Stimulated activated CD8-positive, alpha-beta memory T cell treated with anti-CD3 and anti-CD28 coated beads, Interleukin-4, amount 100 ng/mL, for 1 hour (primary cell): ENCODE measurements at places on chromosomes 6 and 20.
A peak's percentile ranks its signal among the peaks of the same experiment; 100 is the strongest.

DNA sequence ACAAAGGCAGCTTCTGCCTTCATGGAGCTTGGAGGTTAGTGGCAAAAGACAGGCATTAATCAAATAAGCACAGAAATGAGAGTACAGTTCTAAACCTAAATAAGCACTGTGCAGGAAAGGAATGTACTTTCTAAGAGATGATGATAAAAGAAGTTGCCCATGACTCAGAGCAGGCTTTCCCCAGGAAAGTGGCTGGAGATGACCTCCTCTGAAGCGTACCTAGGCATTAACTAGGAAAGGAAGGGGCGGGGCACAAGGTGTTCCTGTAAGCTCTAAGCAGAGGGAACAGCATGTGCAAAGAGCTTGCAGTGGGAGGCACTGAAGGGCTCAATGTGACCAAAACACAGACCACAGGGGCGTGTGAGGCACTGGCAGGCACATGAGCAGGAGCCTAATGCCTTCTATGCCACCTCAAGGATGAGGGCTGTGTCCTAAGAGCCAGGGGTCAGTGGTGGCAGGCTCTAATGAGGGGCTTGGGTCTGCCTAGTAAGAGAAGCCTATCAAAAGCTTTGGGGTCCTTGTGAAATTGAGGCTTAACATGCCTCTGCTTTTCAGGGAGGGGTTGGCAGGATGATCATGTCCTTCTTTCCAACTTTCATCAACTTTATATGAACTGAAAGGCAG lies 4.9 kb downstream of the SSTR4 start:
- no peak for DNase-seq

- DNase-seq, result no peak
Measured at GRCh38 chr20:2753461-2754040, 46.9 kb downstream of the CPXM1 start.

DNA sequence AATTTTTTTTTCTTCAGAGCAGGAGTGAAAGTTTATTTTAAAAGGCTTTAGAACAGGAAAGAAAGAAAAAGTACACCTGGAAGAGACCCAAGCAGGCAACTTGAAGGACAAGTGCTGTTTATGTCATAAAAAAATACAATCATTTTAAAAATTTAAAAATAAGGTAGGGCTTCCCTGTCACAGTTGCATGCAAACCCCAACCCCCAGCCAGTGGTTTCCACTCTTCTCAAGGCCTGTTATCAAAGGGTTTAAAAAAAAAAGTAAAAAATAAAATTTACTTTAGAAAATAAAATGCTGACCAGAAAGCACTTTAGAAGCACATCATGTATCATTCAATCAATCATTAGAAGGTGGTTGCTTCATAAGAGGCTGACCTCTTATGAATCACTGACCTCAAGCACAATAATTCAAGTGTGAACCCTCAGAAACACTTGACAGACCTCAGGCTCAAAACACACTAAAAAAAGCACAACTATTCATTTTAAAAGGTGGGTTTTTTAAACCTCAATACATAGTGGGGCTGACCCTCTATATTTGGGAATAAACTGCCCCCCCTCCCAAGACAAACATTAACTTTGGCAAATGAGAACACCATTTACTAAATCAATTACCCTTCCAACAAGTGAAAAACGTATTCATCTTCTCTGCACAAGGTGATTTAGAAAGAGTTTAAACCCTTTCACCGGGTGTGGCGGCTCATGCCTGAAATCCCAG lies 15.6 kb downstream of the ILRUN start:
- no peak for DNase-seq

DNA sequence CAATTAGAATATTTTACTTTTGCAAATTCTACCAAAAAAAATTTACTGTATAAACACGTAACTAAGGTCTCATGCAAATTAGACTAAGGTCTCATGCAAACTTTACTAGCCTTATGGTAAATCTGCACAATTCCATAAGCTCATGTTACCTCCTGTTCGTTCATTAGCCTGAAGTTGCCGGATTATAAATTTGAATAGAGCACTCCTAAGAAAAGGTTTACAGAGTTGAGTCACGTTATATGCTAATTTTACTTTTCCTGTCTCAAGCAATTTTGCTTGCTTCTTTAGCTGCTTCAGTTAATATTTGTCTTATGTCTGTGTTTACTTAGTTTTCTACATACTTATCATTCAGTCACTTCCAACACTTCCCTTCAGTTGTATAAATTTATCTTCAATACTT lies 1434.0 kb upstream of the EYS start:
- DNase-seq, result no peak

DNA sequence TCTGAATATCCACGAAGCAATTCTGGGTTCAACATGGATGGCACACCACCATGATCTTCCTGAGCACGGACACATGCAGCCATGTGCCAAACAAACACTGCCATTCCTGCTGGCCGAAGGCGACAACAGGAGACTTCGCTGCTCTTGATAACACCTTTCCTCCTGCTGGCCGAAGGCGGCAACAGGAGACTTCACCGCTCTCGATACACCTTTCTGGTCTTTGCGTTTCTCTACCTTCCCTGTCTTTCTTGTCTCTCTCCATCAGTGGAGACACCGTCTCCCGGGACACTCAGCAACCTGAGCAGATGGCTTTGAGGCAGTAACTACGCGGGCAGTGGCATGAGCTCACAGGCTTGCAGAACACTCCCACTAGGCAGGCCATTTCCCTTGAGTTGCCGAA lies 54.9 kb upstream of the MPC1 start:
- DNase-seq, result no peak

- DNase-seq, result no peak
Measured at GRCh38 chr6:88494401-88495140, 328.4 kb upstream of the CNR1 start.

DNA sequence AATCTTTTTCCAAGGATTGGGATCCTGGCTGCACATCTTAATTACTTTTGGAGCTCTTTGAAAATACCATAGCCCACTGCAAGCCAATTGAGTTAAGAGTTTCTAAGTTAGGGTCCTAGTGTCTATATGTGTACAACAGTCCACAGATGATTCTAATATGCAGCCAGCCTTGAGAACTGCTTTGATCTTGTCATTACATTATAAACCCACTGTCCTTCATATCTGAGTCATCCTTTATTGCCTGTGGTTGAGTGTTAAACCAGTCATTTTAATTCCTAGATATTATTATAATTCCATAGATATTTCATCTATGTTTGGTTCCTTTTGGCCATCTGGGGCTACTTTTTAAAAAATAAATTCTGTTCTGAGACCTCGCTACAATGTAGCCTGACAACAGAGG lies 24.1 kb downstream of the MCM8 start:
- no peak for DNase-seq

DNA sequence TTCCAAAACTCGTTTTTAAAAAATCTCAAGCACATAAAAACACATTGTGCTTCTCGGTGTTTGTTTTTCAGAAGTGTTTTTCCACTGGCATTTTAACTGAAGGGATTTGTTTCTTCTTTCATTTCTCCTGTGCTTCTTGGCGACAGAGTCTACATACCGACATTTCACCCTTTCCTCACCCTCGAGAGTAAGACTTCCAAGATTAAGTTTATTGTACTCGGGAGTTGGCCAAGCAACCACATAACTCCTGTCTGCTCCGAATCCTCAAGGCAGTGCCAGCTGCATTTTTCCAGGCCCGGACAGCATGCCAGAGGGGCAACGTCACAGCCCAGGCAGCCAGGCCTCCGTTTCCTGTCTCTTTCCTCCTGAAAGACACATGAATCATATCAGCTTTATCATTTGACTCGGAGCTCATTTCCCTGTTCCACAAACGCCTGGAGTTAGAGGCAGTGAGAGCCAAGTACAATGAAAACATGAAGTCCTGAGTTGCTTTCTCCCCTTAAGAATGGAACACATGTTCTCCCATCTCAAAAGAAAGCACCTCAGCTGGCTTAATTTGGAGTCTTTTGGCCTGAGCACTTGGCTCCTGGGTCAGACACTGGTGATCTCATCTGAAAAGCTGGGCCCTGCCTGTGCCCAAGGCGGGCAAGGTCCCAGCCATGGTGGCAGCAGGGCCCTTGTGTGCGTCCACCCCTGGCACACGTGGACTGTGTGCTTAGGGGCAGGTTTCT lies 23.2 kb upstream of the FAM50B start:
- DNase-seq, result no peak

DNA sequence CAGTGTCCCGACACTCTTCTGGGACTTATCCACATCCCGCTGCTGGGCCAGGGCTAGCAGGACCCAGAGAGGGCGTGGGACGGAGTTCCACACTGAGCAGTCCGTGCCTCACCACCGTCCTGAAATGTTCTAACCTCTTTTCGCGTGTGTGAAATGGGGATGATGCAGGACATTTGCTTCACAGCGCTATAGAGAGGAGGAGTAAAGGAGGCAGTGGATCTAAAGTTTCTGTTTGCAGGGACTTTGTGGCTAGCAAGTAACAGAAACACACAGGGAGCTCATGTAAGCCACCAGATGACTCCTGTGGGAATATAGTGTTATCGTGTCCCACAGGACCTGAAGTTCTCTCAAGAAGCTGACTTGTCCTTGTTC lies 634 bp downstream of the ITPA start:
- DNase-seq, result no peak

- no peak for DNase-seq
Measured at GRCh38 chr6:162857326-162857725, 129.6 kb downstream of the PACRG start.

DNA sequence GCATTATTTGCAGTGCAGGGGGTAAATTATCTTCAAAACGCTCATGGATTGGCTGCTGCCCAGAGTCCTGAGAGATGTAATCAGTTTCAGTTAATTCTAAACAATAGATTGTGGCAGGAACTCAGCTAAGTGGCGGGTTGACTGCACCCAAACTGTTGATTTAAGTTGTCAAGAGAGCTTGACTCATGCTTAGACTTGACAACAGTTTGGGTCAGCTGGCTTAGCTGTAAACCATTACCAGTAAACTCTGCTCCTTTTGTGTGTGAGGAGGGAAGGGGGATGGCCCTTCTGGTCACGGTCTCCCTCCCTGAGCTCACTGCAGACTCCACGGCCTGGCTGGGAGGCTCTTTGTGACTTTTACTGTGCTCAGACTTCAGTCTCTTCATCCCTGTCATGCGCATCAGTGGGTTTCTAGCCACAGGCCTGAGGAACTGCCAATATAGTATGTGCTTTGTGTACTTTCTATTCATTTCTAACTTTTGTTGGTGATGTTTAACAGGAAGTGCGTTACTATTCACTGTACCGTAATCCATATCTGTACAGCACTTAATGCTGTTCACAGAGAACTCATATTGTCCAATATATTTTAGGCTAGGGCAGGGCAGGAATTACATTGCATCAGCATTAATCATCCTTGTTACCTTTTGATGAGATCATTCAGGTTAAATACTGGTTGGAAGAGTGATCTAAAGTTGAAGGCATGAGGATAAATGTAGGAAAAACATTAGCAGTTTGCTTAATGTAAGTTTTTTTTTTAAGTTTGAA lies 488.3 kb downstream of the CDKAL1 start:
- DNase-seq, result no peak

- DNase-seq, result peak; percentile 31
Measured at GRCh38 chr20:38674092-38674764, 50.1 kb upstream of the SLC32A1 start.

GRCh38 chr6:133184798-133185372 lies 56.3 kb upstream of the EYA4 start:
- DNase-seq, result no peak

DNA sequence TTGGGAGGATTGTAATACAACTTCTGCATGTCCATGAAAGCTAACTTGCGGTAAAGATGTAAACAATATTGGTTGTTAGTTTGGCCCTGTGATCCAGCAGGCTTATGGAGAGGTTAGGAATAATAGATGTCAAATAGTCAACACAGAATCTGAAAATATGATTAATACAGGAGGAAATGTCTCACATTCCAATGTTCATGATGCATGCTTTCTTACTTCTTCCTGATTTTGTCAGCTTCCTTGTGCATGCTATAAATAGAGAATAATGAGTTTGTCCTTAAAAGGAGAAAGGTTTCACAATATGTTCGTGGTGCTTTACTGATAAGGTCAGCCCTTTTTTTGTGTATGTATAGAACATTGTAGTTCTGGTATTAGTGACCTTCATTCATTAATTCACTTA lies 136.7 kb downstream of the MMUT start:
- DNase-seq, result no peak

GRCh38 chr6:107847844-107848802 lies 24.0 kb upstream of the SCML4 start:
- DNase-seq, result peak; percentile 59

DNA sequence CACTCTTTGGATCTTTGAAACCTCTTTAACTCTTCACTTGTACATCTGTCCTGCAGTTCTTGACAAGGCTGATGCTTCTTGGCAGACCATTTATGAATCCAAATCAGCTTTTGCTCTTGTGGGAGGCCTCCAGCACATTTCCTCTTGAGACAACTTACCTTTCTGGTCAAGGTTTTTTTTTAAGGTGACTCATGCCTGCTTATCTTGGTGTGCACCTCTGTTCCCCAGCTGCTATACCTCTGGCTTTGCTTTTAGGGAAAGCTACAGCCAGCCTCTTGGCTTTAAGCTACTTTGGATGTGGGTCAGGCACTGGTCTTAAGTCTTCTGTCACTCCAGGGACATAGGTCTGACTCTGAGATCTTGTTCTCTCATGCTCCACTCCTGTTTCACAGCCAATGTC lies 106.5 kb downstream of the PHF3 start:
- DNase-seq, result no peak

DNA sequence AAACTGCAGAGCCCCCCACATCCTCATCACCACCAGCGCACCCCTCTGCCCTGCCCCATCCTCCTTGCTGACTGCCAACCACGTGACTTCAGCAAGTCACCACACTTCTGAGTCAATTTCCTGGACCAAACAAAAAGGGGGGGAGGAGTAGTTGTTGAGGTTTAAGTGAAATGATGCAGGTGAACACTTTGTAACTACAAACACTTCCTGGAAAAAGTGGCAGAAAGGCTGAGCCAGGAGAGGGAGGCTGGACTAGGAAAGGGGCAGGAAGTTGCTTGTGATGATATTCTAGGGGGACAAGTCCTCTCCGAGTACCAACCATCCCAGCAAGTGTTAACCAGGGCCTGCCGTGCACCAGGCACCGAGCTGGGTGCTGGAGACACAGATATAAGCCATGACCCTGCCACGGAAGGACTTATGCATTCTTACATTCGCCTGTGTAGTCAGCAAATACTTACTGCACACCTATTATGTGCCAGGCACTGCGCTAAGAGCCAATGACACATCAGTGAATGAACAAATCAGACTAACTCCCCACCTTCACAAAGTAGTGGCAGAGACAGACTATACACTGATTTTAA lies 67.3 kb downstream of the PREX1 start:
- no peak for DNase-seq
